ENCODE measurements at places on chromosomes 5 and 9. TPM values are rescaled to one million over a fixed set of nuclear protein-coding genes. Genes with fewer than 3 reads are reported as not detected.

DNA sequence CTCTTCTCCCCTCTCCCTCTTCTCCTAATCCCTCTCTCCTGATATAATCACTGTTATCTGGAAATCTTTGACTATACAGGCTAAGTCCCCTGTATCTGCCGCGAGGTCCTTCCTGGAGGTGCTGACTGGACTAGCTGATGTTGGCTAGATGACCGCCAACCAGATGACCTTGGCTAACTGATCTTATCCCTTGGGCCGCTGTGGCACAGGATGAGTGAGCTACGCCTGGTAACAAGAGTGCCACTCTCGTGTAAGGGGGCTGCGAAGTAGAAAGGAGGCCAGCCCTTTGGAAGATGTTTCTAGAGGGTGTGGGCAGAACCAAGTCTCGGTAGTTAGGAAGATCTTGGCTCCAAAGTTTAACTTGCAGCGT is 345 bp upstream of the PRRC1 start:
- DNase-seq: no peak

GRCh38 chr5:171492781-171493180 is 73.3 kb downstream of the FGF18 start:
- DNase-seq: peak; percentile 40

GRCh38 chr5:5588386-5588785 is 165.9 kb downstream of the ICE1 start:
- no peak for DNase-seq

DNA sequence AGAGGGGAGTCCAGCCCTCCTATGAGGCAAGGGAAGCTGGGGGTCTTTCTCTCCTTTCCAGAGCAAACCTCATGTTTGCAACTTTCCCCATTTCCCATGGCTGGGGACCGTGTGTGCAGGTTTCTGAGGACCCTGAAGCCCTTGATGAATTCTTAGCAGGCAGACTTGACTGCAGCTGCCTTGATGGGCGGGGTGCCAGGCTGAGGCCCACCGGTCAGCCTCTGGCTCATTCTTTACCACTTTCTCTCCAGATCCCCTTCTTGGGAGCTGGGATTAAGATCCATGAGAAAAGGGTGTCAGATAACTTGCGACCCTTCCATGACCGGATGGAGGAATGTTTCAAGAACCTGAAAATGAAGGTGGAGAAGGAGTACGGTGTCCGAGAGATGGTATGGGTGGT is 30.0 kb upstream of the FOXI1 start:
- no peak for DNase-seq

- no peak for DNase-seq
Measured at GRCh38 chr9:13190040-13190439, 89.5 kb downstream of the MPDZ start.

DNA sequence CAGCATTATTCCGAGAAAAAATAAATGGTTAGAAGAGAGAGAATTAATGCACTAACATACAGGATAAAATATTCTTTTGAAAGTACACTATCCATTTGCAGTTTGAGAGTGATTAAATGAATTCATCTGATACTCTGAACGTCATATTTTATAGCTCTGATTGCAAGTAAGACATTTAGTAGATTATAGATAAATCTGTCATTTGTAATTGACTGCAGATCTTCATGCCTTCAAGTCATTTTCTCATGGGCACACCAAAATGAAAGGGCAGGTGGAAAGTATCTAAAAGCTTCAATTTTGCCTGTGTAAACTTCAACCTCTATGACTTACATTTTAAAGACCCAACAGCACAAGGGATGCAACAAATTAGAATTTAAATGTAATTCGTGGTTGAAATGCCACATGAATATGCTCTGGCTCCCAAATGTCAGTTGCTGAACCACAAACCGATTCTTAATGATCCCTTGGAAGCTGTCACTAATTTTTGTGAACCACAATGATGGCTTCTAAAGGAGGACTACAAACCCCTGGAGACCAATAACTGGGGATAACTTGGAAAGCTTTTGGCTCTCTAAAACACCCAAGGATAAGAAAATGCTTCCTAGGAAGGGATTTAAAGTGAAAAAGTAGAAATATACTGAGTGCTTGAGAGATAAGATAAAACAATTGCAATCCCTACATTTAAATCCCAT is 3.9 kb downstream of the TYRP1 start:
- DNase-seq: no peak

DNA sequence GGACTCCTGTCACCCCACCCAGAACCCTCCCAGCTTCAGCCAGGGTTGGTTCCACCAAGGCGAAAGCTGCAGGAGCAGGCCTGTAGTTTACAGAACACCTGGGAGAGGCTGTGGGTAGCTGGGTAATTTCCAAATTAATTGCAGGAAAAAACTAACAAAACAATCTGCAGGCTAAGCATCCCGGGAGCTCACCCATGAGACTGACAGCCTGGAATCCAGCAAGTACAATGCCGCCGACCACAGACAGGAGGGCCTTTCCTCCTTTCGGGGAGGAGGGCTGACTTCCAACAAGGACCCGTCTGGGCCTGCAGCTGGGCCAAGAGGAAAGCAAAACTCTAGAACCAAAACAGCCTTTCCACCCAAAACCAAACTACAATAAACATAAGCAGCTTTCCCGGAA is 10.3 kb downstream of the FOXE1 start:
- DNase-seq: no peak

Gene ADAMTS19
- not detected for total RNA-seq

Gene IGIP
- total RNA-seq: 1.2 TPM

Gene LTC4S
- 0.75 TPM for total RNA-seq
